ENCODE measurements at places on chromosomes 12 and 14.

DNA sequence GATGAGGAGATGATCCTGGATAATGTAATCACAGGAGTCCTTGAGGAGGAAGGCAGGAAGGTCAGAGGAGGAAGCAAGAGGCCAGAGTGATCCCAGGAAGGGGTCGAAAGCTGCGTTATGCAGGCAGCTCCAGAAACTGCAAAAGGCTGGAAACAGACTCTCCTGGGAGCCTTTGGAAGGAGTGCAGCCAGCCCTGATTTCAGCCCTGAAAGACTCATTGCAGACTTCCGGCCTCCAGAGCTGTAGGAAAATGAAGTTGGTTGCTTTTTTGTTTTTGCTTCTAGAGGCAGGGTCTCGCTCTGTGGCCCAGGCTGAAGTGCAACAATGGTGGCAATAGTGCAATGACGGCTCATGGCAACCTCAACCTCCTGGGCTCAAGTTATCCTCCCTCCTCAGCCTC lies 44.6 kb upstream of the FZD10 start:
- no peak for DNase-seq

DNA sequence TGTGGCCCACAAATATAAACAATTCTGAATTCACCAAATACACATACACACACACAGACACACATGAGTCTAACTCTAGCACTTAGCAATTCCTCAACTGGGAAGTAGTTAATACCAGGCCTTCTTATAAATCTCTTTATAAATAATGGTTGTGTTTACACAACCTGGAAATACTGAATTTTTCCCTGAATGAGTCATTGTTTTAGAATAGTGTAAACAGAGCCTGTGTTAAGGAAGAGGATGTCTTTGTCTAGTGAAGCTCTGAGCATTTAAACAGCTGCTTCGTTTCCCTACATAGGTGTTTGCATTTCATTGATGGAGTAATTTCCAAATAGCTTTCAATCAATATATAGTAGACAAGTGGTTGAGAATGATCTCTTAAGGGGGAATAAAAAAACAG lies 218.8 kb downstream of the BTG1 start:
- no peak for DNase-seq

DNA sequence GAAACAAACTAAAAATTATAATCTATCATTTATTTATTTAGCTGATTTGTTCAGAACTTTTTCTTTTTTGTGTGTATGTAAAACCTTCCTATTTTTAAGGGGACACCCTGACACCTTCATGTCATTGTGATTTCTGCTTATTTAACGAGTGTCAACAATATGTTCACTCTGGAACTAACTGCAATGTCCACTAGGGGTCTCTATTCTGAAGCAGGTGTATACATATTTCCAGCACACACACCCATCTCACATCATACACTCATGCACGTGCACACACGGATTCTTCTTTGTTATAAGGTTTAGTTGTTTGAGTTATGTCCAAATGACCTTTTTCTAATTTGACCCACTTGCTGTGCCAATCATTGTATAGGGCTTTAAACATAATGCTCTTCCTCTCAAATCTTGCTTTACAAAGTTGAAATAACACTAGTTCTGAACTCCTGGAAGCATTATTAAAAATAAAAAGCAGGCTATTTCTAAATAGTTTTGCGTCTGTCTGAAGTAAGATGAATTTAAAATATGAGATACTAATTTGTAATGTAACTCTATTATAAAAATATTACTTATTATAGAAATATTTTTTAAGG lies 15.5 kb downstream of the E2F7 start:
- DNase-seq, result no peak

- no peak for DNase-seq
Measured at GRCh38 chr14:99947695-99948094, 117.5 kb upstream of the EVL start.

GRCh38 chr12:13952096-13952495 lies 29.3 kb downstream of the GRIN2B start:
- no peak for DNase-seq

- no peak for DNase-seq
Measured at GRCh38 chr14:80003138-80003537, 208.2 kb downstream of the DIO2 start.

DNA sequence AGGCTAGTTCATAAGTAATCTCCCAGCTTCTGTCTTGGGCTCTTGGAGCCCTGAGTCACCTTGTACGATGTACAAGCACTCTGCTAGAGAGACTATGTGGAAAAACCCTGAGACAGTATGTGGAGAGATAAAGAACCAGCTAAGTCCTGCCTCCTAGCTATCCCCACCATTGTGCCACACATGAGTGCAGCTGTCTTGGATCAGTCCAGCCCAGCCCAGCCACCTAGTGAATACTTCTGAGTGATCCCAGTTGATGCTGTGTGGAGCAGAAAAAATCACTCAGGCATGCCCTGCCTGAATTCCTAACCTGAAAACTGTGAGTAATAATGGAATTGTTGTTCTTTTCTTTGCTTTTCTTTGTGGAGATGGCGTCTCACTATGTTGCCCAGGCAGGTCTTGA lies 5.1 kb upstream of the SERPINA6 start:
- no peak for DNase-seq

Measured in activated naive CD4-positive, alpha-beta T cell treated with anti-CD3 and anti-CD28 coated beads, Interleukin-2, amount 50 U/mL, for 16 hours (primary cell).